ENCODE measurements at places on chromosomes 7 and 10. TPM values are rescaled to one million over a fixed set of nuclear protein-coding genes. Genes with fewer than 3 reads are reported as not detected.

DNA sequence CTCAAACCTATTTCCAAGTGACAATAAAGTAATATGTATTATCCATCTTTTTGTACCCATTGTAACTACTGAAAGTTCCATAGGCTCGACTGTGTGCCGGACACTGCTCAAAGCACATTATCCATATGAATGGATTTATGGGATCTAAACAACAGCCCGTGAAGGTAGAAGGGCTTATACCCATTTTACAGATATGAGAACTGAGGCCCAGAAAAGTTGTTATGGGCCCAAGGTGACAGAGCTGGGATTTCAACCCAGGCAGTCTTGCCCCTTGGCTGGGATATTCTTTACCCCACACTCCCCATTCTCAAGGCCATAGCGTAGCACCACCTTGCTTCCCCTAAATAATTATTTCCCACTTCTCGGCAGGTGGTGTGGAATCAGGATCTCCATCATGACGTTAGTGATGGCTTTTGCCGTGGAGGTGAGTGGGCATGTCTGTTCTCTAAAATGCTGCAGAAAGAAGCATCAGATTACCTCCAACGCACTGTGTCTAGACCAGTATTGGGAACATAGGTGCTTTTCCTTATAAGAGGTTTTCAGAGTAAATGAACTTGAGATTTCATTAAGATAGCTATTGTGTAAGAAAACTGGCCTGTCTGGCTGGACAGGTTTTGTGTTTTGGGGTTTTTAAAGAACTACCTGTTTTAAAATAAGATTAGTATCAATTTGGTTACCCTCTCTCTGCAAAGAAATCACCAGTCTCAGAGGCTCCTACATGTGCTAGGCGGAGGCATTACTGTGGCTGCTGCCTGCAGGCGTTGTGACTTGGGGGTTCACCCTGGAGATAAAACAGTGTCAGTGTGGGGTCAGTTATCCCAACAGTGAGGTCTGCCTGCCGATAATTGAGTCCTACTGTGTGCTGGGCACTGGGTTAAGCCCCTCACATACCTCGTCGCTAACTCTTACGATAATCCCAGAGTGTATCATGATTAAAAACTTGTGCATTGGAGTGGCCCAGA is 85.1 kb upstream of the SDK1 start:
- H3K27ac ChIP-seq, result no peak overlapping the region
- DNase-seq, result no peak
- H3K27me3 ChIP-seq, result peaks cover 36% of the 10 kb centered on the region
- H3K36me3 ChIP-seq, result no peaks in the 10 kb centered on the region

- peaks cover 2% of the 10 kb centered on the region for H3K27me3 ChIP-seq
- H3K4me3 ChIP-seq, result no peak overlapping the region
- no peak overlapping the region for H3K27ac ChIP-seq
- H3K4me1 ChIP-seq, result no peaks in the 10 kb centered on the region
Observed at GRCh38 chr7:3078514-3078913, 34.8 kb upstream of the CARD11 start.

DNA sequence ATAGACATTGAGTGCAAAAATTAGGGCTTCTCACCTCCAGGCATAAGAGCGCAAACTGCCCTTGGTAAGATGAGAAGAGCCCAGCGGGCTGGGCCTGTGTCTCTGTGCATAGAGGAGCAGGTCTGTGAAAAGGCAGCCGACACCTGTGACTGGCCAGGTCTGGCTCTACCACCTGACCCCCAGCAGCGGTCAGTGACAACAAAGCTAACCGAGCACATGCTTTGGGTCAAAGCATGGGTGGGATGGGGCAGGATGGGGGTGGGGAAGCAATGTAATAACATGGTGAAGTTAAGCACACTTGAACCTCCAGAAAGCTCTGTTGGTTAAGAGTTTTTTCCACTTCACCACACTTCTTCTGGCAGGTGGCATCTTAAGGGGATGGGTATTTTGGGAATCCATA is 29.3 kb downstream of the CYTH3 start:
- no peak for DNase-seq
- H3K4me3 ChIP-seq, result no peak overlapping the region
- no peaks in the 10 kb centered on the region for H3K27me3 ChIP-seq
- H3K4me1 ChIP-seq, result peaks cover 10% of the 10 kb centered on the region
- no peak overlapping the region for H3K27ac ChIP-seq

DNA sequence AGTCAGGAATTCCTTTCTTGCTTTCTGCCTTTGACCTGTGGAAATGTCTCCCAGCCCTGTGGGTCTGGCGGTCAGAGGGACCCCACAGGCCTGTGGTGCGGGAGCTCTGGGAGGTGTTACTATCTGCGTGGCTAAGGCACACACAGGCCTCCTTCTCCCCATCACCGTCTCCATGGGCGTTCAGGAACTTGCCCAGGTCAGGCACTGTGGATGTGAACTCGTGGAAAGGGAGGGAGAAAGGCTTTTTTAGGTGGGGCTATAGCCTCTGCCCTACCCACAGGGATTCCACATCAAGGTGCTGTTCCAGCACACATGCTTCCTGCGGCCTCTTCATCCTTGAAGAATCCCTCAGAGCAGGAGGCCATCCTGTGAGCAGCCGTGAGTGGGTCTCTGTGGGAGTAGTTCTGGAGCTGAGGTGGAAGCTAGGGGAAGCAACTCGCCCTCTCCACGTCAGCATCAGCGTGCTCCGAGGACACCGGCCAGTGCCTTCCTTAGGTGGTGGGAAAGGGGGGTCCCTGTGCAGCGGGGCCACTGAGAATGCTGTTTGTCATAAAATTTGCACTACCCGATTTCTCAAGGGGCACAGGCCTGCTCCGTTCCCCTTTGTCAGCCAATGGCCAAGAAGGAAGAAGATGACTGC is 7.5 kb upstream of the ATP6V0E2 start:
- H3K27ac ChIP-seq, result no peak overlapping the region
- no peaks in the 10 kb centered on the region for H3K4me1 ChIP-seq
- no peaks in the 10 kb centered on the region for H3K27me3 ChIP-seq
- DNase-seq, result no peak
- H3K4me3 ChIP-seq, result no peak overlapping the region

GRCh38 chr7:142331941-142332340 is 74.1 kb upstream of the PRSS58 start:
- no peaks in the 10 kb centered on the region for H3K36me3 ChIP-seq
- H3K27ac ChIP-seq, result no peak overlapping the region
- DNase-seq, result no peak
- no peaks in the 10 kb centered on the region for H3K4me1 ChIP-seq

- H3K36me3 ChIP-seq, result peaks cover 74% of the 10 kb centered on the region
- H3K27ac ChIP-seq, result no peak overlapping the region
- no peak overlapping the region for H3K4me3 ChIP-seq
- H3K4me1 ChIP-seq, result no peaks in the 10 kb centered on the region
- H3K27me3 ChIP-seq, result no peaks in the 10 kb centered on the region
- DNase-seq, result no peak
Observed at GRCh38 chr7:148799893-148800555, 84.1 kb downstream of the EZH2 start.

The MMP21 gene
- not detected for total RNA-seq

DNA sequence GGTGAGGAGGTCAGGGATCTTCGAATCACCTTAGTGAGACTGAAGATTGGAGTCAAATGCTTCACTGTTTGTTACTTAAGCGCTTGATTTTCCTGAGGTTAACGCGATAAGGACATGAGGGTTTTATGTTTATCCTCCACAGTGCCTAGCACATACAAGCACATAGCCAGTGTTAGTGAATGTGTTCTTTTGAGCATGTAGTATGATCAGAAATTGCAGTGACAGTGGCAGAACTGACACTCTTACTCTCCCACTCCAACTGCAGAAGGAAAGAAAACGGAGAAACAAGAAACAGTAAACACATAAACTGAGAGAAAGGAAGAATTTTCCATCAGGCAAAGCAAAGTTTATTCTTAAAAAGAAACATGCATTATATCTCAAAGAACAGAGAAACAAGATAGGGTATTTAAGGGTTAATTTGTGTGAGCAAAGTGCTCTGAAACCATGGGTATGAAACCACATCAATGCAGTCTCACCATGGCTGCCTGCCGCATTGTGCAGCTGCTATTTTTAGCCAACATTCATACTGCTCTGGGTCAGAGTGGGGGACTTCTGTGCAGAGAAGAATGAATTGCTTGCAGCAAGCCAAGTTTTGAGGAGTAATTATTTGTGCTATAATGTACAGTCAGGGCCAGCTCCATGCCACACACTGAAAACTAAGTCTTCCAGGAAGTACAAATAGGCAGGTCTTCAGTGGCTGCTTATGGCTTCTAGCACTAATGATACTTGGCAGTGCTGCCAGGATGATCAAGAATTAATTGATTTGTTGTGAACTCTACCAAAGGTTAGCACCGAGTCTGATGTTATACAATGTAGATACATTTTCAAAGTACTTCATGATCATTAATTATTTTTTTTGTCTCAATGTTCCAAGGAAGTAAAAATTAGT is 152.0 kb downstream of the MACC1 start:
- H3K4me3 ChIP-seq, result no peak overlapping the region
- H3K27me3 ChIP-seq, result peaks cover 4% of the 10 kb centered on the region
- no peaks in the 10 kb centered on the region for H3K4me1 ChIP-seq
- H3K27ac ChIP-seq, result no peak overlapping the region
- H3K36me3 ChIP-seq, result no peaks in the 10 kb centered on the region

DNA sequence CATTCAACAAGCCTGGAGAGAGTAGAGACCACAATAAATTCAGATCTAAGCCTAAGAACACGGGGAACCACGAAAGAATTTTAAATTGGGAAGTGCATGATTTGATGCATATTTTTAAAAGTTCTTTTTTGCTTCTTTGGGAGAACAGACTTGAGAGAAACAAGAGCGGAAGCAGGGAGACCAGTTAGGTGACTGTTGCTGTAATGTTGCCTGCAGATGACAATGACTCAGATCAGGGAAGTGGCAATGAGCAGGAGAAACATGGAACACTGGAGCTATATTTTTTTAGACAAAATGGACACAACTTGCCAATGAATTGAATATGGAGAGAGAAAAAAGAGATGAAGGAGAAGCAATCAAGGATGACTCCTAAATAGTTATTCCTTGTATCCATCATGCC is 125.1 kb downstream of the RAPGEF5 start:
- no peak overlapping the region for H3K27ac ChIP-seq
- no peak overlapping the region for H3K4me3 ChIP-seq
- no peaks in the 10 kb centered on the region for H3K4me1 ChIP-seq
- DNase-seq, result no peak
- H3K27me3 ChIP-seq, result no peaks in the 10 kb centered on the region

DNA sequence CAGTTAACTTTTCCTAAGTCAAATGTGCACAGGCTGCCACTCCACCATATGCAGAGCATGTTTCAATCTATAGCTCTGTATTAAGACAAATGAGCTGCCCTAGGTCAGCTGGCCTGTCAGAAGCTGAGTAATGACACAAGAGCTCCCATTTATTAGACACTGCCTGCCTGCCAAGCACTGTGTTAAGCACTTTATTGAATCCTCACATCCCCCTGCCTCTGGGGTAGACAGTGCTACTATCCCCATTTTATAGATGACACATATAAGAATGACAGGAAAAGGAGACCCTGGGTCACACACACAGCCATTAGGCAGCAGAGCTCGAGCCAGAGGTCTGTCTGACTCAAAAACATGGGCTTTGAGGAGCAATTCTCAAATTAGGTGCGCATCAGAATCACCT is 179.8 kb upstream of the PDE1C start:
- H3K36me3 ChIP-seq, result no peaks in the 10 kb centered on the region
- H3K4me3 ChIP-seq, result no peak overlapping the region
- H3K27ac ChIP-seq, result no peak overlapping the region
- H3K4me1 ChIP-seq, result no peaks in the 10 kb centered on the region
- DNase-seq, result no peak
- H3K27me3 ChIP-seq, result peaks cover under 1% of the 10 kb centered on the region

GRCh38 chr10:59098831-59099452 is 77.5 kb upstream of the PHYHIPL start:
- H3K27me3 ChIP-seq, result no peaks in the 10 kb centered on the region
- H3K36me3 ChIP-seq, result no peaks in the 10 kb centered on the region
- peak; percentile 83 for DNase-seq
- H3K27ac ChIP-seq, result peak overlapping the region; percentile 19

DNA sequence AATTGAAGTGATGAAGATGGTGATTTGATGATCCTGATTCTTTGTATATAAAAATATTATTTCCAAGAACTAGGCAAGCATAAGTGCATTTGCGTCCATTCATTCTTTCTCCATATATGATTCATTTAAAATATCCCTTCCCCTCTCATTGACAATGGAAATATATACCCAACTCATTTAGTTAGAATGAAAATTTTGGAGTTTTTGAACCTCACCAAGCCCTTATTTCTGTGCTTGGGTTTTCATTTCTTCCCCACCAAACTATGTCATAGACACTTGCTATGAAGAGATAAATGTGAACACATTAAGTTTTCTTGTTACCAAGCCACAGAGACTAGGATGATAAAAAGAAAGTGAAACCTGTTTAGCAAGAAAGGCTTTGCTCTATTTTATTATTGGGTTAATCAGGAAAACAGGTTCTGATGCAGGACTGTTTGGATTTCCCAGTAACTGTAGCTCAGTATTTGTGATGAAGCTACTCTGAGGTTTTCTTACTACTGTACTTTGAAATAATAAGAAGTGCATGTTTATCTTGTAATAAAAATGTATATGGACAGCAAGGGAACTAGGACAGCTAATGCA is 68.3 kb downstream of the ITGB1 start:
- no peak overlapping the region for H3K4me3 ChIP-seq
- no peak overlapping the region for H3K27ac ChIP-seq
- H3K4me1 ChIP-seq, result no peaks in the 10 kb centered on the region
- H3K27me3 ChIP-seq, result no peaks in the 10 kb centered on the region
- no peaks in the 10 kb centered on the region for H3K36me3 ChIP-seq

The CYP3A5 gene
- total RNA-seq, result 9.9 TPM

DNA sequence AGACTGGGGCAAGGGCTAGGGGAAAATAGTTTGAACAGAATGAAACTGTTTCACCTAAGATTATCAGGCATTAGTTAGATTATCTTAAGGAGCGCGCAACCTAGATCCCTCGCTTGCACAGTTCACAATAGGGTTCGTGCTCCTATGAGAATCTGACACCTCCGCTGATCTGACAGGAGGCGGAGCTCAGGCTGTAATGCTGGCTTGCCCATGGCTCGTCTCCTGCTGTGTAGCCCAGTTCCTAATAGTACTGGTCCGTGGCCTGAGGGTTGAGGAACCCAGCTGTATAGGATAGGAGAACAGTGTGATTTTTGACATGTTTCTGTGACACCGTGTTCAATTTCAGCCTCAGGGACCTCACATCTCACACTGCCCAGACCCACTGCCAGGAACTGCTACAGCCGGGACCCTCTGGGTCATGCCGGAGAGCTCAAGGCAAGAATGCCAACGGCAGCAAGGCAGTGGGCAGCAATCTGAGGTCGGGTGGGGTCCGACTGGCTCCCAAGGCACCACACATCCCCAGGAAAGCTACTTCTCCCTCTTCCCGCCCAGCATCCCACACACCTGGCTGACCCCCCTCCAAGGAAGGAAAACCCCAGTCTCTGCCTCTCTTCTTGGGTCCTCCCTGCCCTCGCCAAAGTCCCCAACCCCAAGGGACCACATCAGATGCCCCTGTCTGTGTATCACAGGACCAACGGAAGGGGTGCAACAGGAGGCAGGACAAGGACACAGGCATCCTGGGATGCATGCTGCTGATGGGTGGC is 31.7 kb downstream of the CAMK2B start:
- H3K27ac ChIP-seq, result no peak overlapping the region
- peaks cover 56% of the 10 kb centered on the region for H3K27me3 ChIP-seq
- no peak for DNase-seq
